Endothelial cell (in vitro differentiated cells): ENCODE measurements at places on chromosomes 12 and 14. TPM values are rescaled to one million over a fixed set of nuclear protein-coding genes. Genes with fewer than 3 reads are reported as not detected.

Gene KIF5A
- 0.46 TPM for total RNA-seq

Gene DYRK2
- total RNA-seq, result 50.2 TPM

Gene OVCH1
- total RNA-seq, result not detected

- peak; percentile 11 for DNase-seq
- H3K36me3 ChIP-seq, result peaks cover 24% of the 10 kb centered on the region
- H3K27ac ChIP-seq, result peak overlapping the region; percentile 95
- peak overlapping the region; percentile 92 for H3K4me3 ChIP-seq
- H3K27me3 ChIP-seq, result peaks cover 19% of the 10 kb centered on the region
Observed at GRCh38 chr12:103930787-103931735, 851 bp downstream of the HSP90B1 start.

DNA sequence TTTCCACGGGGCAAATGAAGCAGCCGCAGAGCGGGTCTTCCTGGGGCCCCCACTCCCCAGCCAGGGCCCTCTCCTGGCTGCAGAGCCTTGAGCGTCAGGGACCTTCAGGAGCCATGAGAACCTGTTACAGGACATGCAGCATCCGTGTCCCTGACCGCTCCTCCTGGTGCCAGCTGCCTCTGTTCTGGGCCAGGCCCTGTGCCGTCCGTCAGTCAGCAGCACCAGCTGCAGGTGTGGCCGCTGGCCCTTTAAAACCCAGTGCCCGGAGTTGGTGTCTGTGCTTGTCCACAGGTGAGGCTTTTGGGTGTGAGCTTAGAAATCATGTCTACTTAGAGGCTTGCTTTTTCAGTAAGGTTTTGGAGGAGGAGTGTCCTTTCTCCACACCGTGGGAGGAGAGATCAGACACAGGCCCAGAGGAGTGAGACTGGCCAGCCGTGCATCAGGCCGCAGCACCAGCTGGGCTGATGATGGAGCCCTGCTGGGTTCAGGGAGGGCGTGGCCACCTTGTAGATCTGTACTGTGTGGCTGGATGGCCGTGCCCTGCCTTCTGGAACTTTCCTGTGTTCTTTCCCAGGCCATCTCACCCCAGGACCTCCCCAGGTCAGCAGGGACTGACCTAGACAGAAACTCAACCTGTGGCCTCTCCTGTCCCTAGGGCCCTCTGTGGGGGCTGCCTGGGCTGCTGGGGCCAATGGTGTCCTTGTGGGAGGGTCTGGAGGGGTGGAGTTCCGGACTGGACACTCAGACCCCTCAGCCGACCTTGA, 27.1 kb downstream of the AACS start:
- DNase-seq, result no peak
- peaks cover 39% of the 10 kb centered on the region for H3K36me3 ChIP-seq
- no peak overlapping the region for H3K27ac ChIP-seq
- H3K4me3 ChIP-seq, result no peak overlapping the region

DNA sequence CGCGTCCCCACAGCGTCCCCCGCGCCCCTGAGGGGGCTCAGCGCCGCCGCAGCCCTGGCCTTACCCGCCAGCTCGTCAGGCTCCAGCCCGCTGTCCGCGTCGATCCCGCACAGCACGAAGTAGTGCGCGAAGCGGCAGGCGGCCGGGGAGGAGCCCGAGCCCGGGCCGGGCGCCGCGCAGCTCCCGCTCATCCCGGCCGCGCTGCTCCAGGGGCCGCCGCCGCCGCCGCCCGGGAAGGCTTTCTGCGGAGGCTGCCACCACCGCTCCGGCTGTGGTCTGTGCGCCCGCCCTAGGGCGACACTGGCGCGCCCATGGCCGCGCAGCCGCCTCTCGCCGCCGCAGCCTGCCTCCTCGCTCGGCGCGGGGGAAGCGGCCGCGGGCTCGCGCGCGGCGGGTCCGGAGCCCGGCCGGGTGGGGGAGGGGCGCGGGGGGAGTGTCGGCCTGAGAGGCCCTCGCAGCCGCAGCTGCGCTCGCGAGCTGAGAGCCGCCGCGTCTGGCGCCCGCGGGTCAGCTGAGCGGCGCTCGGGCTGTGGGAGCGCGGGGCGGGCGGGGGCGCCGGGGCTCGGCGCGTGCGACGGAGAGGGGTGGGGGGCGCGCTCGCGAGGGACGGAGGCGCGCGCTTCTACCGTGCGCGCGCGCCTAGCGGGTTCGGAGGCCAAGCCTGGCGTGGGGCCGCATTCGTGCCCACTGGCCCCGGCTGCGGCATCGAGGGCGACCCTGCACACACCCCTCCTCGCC, at the start of gene DENND5B:
TSS of gene DENND5B (minus strand) at position 495 of the 738 bp plus-strand sequence. CDS start at position 191, 304 bp downstream.
- peak; percentile 78 for DNase-seq
- peaks cover 13% of the 10 kb centered on the region for H3K36me3 ChIP-seq

GRCh38 chr14:61524211-61524806, 171.0 kb upstream of the HIF1A start:
- H3K4me1 ChIP-seq, result peaks cover 37% of the 10 kb centered on the region
- peaks cover 9% of the 10 kb centered on the region for H3K27me3 ChIP-seq
- no peak overlapping the region for H3K4me3 ChIP-seq
- H3K27ac ChIP-seq, result no peak overlapping the region
- DNase-seq, result no peak

- DNase-seq, result no peak
- H3K4me1 ChIP-seq, result no peaks in the 10 kb centered on the region
- H3K27ac ChIP-seq, result no peak overlapping the region
Observed at GRCh38 chr12:126316411-126316810, 1251.2 kb downstream of the AACS start.

DNA sequence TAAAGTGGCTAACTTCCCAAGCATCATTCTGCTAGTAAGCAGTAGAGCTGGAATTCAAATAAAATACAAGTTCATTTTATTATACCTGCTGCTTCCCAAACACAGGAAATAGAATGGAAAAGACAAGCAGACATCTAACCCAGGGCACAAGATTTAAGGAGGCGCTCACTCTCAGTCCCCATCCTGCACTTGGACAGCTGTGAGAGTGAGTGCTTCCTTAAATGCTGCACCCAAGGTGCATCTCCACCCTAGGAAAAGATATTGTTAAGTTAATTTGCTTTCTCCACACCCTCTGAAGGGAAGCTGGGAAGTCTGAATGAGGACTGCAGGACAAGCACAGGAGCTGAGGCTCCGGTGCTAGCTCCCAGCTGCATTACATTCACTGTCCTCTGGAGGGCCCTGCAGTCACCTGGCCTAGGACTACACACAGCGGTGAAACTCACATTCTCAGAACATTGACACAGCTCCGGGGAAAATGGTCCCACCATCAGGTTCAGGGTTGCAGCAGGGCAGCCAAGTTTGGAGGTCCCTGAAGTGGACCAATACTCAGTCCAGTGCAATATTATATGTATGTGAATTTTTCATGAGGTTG, 14.2 kb downstream of the HEBP1 start:
- no peak overlapping the region for H3K27ac ChIP-seq
- H3K4me3 ChIP-seq, result no peak overlapping the region
- H3K4me1 ChIP-seq, result peaks cover 3% of the 10 kb centered on the region
- H3K27me3 ChIP-seq, result no peaks in the 10 kb centered on the region

- DNase-seq, result no peak
- H3K4me1 ChIP-seq, result peaks cover 27% of the 10 kb centered on the region
- no peaks in the 10 kb centered on the region for H3K36me3 ChIP-seq
- H3K27me3 ChIP-seq, result peaks cover 1% of the 10 kb centered on the region
- H3K4me3 ChIP-seq, result no peak overlapping the region
- H3K27ac ChIP-seq, result peak overlapping the region; percentile 25
Observed at GRCh38 chr12:77847680-77848431, 17.2 kb downstream of the NAV3 start.

DNA sequence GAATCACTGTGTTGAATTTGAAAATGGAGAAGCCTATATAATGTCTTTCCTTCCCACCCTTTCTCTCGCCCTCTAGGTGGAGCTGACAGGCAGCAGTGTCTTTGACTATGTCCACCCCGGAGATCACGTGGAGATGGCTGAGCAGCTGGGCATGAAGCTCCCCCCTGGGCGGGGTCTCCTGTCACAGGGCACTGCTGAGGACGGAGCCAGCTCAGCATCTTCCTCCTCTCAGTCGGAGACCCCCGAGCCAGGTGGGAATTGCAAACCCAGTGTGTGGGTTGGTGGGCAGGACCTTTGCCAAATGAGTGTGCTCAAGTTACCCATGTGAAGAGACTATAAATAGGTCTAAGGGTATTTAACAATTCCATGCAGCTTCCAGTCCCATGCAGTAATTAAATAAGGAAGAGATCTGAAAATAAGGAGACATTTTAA, 274.7 kb downstream of the EGLN3 start:
- H3K4me3 ChIP-seq, result no peak overlapping the region
- peaks cover 1% of the 10 kb centered on the region for H3K27me3 ChIP-seq
- H3K27ac ChIP-seq, result no peak overlapping the region
- DNase-seq, result peak; percentile 46
- H3K4me1 ChIP-seq, result peaks cover 2% of the 10 kb centered on the region
- H3K36me3 ChIP-seq, result no peaks in the 10 kb centered on the region

- no peak for DNase-seq
- no peak overlapping the region for H3K4me3 ChIP-seq
- no peaks in the 10 kb centered on the region for H3K27me3 ChIP-seq
- no peaks in the 10 kb centered on the region for H3K36me3 ChIP-seq
- peaks cover 11% of the 10 kb centered on the region for H3K4me1 ChIP-seq
Observed at GRCh38 chr12:111638556-111638955, 39.4 kb upstream of the ATXN2 start.
